Activated CD4-positive, alpha-beta T cell treated with anti-CD3 and anti-CD28 coated beads for 48 hours (primary cell): ENCODE measurements at places on chromosomes 16 and 17.

- DNase-seq = no peak
These were observed 311.6 kb upstream of the MON1B start for GRCh38 chr16:76879420-76879819.

DNA sequence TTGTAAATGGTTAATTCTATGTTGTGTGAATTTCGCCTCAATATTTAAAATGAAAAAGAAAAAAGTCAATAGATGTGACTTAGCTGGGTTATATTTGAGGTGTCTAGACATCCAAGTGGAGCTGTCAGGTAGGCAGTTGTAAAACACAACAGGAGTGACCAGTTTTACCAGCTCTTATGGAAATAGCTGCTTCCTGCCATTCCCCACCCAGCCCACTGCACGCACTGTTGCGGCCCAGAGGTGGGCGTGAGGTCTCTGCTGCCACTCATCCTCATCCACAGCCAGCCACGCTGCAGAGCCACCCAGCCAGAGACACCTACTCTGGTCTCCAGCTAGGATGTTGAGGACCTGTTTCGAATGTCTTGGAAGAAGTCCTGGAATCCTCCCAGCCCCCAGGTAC, 3.4 kb upstream of the CARD14 start:
- DNase-seq = no peak

DNA sequence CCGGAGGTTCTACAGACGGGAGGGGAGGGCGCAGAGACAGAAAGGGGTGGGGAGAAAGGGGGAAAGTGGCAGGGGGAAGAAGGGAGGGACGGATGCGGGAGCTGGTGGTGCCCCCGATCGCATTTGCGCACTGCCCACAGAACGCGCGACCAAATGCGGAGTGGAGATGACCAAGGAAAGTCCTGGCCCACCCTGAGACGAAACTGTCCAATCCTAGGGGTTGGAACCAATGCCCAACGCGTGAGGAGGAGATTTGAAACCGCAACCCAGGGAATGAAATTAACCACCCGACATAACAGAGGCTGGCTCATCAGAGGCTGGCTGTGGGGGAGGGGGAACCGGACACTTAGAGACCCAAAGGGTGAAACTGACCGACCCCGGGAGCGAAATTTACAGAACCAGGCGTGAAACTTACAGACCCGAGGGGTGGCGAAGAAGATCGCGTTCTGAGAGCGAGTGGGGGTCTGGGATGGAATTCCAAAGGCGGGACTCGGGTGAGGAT, 1.4 kb downstream of the HES7 start:
- DNase-seq = peak; percentile 45

DNA sequence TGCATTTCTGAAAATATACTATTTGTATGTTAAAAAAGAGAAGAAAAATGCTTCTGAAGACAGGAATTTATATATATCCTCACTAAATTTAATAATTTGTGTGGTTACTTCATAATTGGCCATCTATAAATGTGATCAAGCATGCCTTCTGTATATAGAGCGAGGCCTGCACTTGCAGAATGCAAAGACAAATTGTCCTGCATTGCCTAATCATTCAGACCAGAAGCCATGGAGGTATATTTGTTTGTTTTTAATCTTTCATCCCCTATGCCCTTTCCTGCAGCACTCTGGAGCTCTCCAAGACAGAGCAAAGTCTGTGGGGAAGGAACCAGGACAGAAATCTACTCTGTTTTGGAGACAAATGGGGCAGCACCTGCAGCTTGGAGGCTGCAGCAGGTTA, 23.8 kb upstream of the DDX52 start:
- no peak for DNase-seq

DNA sequence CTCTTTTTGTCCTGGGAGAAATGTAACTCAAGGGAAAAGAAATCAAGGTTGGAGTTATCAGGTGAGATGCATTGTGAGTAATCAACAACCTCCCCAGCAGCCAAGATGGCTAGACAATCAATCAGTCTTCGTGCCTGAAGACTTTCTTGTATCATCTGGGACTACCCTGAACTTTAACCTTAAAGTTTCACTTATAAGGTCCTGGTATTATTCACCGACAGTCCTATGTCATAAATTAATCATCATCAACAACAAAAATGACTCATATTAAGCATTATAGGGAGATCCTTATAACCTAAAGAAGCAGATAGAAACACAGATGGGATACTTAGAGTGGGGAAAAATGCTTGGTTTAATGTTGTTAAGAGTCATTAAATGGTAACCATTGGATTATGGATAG, 7.7 kb upstream of the TEKT3 start:
- no peak for DNase-seq

DNA sequence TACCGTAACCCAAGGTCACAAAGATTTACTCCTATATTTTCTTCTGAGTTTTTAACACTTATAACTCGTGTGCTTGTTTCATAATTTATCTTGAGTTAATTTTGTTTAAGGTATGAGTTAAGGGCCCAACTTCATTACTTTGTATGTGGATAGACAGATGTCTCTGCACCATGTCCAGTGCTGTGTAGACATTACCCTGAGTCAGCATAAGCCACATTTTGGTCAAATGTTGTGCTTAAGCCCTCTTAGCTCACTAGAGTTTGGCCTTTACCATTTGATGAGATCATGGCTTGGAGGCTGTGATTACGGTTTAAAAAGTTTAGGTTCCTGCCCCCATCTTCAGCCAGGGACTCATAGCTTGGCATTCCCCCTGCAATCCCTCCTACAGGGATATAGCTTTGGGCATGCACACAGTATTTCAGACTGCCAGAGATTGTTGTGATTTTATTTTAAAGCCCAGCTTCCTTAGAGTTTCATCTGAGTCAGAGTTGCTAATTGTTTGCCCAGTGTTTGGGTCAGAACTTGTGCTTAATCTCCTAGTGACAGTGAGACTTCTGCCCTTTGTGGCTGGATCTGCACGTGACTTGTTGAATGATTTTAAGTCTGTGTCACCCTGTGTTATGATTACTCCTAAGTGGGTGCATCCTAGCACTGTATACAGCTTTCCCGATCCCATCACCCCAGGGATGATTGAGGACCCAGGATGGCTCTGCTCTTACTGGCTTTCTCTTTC, 393.1 kb downstream of the CNTNAP4 start:
- no peak for DNase-seq

DNA sequence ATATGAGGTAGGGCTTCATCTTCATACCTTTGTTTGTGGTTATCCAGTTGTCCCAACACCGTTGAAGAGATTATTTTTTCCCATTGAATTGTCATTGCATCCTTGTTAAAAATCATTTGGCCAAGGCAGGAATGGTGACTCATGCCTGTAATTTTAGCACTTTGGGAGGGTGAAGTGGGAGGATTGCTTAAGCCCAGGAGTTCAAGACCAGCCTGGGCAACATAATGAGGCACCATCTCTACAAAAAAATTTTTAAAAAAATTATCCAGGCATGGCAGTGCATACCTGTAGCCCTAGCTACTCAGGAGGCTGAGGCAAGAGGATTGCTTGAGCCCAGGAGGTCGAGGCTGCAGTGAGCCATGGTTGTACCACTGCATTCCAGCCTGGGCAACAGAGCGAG, 223.9 kb downstream of the TANC2 start:
- DNase-seq = no peak

DNA sequence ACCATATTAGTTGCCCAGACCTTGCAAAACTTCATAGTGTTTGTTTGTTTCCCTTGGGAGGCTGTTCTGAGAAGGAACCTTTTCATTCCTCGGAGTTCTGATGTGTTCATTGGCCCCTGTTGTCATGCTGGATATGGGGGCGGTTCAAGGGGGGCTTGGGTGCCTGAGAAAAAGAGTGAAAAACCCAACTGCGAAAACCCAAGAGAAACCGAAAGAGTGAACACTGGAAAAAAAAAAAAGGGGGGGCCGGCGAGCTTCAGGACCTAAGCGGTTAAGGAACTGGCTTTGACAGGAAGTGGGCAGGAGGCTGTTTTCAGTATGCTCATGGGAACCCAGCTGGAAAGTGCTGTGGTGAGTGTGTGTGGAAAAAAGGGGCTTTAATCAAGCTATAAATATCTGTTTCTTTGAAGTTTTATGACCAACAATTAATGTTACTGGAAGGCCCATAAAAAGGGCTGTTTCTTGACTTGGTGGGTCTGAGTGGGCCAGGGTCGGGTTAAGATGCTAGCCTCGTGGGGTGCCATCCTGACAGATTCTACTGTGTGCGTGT, 510.7 kb downstream of the MAF start:
- DNase-seq = peak; percentile 77

GRCh38 chr16:85836706-85837582, 37.4 kb downstream of the COX4I1 start:
- no peak for DNase-seq
